GM23248 (cell line): ENCODE measurements at places on chromosomes 4 and X. TPM values are rescaled to one million over a fixed set of nuclear protein-coding genes. Genes with fewer than 3 reads are reported as not detected.

The ATP10D gene
- total RNA-seq, result 41.9 and 45.4 TPM in 2 replicates

The VCX2 gene
- not detected in 2 replicates for total RNA-seq

The NAA15 gene
- 29.2 and 30.1 TPM in 2 replicates for total RNA-seq

The GPR82 gene
- total RNA-seq, result not detected in 2 replicates

The ZCCHC18 gene
- total RNA-seq, result 1.4 TPM in 1 of 2 replicates, not detected in the other

The AREG gene
- 0.97 TPM in 1 of 2 replicates, not detected in the other for total RNA-seq

The GLUD2 gene
- 0.97 and 1.6 TPM in 2 replicates for total RNA-seq

The BRS3 gene
- not detected in 2 replicates for total RNA-seq

The NSG1 gene
- total RNA-seq, result 0.86 TPM in 1 of 2 replicates, not detected in the other

The GAGE10 gene
- total RNA-seq, result not detected in 2 replicates

The NXF3 gene
- 13.6 and 31.4 TPM in 2 replicates for total RNA-seq

GRCh38 chr4:139493176-139493575, 39.3 kb downstream of the RAB33B start:
- no peak for DNase-seq

GRCh38 chrX:68183612-68184214, 249.6 kb downstream of the OPHN1 start:
- peak; percentile 51 for DNase-seq

DNA sequence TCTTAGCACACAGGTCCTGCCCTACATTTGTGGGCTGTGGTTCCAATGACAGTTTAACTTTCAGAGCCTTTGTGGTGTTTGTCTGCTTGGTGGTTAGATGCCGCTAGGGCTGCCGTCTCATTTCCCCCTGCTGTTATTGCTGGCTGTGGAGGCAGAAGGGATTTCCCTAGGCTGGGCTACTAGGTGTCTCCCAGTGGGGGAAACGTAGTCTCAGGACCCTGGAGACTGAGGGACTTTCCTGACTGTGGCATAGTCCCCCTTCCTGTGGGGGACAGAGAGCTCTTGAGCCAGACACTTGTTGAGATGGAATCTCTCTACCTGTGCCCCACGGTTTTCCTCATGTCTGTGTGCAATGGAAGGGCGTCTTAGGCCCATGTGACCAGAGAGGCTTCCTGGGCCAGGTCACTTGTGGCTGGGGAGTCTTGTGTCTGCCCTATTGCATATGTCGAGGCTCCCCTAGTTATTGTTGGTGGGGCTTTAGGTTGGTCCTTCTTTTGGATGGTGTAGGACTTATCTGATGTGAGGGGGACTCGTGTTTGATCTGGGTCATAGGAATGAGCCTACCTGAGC, 68.2 kb downstream of the ARHGAP10 start:
- DNase-seq, result no peak

GRCh38 chr4:152304220-152304619, 231.7 kb downstream of the FBXW7 start:
- peak; percentile 57 for DNase-seq

DNA sequence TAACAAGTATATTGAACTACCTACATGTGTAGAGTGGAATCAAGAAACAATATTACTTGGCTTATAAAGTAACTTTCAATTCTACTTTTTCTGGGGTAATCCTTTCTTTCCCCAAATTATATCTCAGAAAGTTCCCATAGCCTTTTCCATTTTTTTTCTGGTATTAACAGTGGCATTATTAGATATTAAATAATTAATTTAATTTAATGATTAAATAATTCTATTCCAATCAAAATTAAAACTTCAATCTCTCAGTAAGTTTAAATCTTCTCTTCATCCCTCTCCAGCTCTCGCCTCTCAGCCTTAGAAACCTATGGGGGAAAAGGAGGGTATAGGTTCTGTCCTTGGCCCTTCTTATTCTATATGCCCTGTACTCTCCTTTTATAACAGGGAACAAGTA, 262.4 kb downstream of the INPP4B start:
- DNase-seq, result no peak

DNA sequence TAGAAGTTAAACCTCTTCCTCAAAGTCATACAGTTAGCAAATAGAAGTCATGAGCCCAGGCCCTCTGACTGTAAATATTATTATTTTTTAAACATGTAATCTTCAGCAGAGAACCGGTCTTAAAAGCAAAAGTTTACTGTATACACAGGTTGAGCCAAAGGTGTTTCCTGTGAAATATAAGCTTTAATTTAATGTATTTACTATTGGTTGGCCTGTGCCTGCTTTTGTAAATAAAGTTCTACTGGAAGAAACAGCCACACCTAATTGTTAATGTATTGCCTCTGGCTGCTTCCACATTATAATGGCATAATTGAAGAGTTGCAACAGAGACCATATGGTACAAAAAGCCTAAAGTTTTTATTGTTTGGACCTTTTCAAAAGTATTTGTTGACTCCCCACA, 61.0 kb upstream of the PRDM8 start:
- no peak for DNase-seq

DNA sequence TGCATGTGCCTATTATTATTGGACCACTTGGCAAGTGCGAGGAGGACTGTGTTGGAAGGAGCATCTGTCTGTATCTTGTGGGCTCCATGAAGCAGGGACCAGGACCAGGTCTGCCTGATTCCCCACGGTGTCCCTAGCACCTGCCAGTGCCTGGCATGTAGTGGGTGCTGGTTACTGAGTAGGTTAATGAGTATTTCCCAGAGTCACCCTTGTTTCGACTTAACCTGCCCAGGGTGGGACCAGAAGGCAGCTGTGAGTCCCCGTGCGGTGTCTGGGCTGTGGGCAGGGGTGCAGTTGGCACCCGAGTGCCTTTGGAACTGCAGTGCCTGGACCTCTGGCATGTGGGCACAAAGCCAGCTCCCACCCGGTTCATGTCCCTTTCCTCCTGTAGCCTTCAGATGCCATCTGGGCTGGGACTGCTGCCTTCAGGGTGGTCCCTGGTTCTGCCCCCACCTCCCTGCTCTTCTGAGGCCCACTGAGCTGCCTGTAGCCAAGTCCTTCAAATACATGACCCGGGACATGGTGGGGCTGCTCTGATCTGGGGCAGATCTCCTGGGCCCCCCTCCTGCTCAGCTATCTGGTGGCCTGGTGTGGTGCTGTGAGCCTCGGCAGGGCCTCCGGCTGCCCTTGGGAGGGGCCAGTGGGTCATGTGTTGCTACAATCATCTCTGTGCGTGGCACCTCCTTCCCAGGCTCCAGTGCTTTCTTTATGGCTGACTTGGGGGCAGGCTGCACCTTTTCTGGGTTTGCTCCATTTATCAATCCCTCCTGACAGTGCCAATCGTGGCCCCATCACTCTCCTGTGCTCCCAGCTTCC, 53.0 kb upstream of the SORCS2 start:
- no peak for DNase-seq

GRCh38 chr4:66681962-66682361, 863.3 kb downstream of the CENPC start:
- DNase-seq, result no peak

GRCh38 chr4:15875663-15876460, 62.7 kb downstream of the FGFBP1 start:
- DNase-seq, result no peak

DNA sequence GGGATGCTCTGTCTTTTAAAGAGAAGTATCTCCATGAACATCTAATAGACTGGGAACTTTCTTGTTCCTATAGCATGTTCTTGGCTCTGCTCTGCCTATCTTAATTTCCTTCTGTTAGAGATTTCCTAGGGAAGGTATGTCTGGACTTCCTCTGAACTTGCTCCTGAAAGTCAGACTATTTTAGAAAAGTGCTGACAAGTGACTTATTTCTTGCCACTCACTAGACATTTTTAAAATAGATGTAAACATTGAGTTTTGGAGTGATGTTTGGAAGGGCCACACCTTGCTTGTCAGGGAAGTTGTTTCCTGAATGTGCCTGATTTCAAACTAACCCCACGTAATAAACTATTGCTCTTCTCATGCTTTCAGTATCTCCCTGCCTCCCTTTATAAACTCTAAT, 62.4 kb upstream of the ATP8A1 start:
- DNase-seq, result no peak

GRCh38 chr4:968621-969394, 4.6 kb downstream of the DGKQ start:
- DNase-seq, result no peak

DNA sequence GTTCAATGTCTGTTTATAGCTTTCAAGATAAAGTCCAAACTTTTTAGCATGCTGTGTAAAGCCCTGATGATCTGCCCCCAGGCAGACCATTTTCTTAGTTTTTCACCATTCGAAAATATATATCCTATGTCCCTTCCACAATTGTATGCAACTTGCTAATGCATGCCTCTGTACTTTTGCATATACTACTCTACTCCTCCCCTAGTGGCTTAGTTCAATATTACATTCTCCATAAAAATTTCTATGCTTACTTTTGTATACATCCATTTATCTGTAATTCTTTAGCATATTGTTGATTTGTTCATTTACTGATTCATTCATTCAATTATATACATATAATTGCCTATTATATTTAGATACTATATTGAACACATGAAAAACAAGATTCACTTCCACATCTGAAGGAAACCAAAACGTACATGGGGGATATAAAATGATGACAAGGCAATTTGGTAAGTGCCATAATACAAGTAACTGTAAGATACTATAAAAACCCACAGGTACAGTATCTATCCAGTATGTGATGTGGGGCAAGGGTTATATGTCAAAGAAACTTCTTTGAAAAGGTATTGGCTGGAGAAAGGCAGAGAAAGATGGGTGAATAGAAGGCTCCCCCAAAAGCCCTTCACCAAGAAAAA, 902.5 kb downstream of the FAM133A start:
- no peak for DNase-seq

DNA sequence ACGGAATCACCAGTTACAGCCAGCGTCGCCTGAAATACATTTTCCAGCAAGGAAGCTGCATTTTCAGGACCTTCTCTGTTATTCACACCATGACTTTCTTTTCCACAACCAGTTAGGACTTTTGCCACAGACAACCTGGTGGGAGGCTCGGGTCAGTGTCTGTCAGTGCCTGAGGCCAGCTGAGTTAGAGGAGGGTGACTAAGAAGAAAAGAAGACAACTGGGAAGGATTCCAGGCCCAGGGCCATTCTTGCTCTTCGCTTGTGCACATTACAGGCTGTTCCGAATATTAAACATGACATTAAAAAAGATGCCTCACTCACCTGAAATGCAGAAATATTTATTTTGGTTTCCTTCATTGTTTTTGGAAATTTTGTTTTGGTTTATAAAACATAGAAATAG, 21.4 kb upstream of the CENPU start:
- DNase-seq, result peak; percentile 84

- DNase-seq, result no peak
Observed at GRCh38 chr4:66123190-66123589, 452.9 kb upstream of the EPHA5 start.

- DNase-seq, result no peak
Observed at GRCh38 chrX:118795528-118796280, 27.9 kb upstream of the ZCCHC12 start.

GRCh38 chr4:36358173-36358572, 76.8 kb downstream of the DTHD1 start:
- no peak for DNase-seq

DNA sequence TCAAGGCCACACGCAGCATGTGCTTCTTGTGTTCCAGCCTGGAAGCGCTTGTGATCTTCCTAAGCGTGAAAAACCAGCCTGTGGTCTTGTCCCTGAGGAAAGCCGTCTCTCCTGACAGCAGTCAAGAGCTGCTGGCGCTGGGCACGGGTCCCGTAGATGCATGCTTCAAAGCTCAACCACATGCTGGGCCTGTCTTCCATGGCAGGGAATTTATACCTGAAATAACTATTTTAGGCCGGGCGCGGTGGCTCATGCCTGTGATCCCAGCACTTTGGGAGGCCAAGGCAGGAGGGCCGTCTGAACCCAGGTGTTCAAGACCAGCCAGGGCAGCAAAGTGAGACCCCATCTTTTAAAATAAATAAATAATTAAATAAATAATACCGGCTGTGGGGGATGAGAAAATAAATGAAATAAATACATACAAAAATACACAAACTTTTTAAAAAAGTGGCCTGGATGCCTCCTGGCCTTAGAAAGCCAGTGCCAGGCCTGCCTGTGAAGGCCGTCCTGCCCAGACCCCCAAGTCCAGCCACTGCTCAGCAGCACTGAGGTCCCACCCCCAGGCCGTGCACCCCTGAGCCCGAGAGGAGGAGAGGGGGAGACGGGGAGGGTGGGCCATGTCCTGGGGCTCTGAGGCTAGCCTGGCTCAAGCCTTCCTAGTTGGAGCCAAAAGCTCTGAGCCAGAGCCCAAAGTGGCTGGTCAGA, 10.4 kb downstream of the LRPAP1 start:
- no peak for DNase-seq

GRCh38 chr4:7024336-7024890, 18.8 kb upstream of the TADA2B start:
- DNase-seq, result no peak

DNA sequence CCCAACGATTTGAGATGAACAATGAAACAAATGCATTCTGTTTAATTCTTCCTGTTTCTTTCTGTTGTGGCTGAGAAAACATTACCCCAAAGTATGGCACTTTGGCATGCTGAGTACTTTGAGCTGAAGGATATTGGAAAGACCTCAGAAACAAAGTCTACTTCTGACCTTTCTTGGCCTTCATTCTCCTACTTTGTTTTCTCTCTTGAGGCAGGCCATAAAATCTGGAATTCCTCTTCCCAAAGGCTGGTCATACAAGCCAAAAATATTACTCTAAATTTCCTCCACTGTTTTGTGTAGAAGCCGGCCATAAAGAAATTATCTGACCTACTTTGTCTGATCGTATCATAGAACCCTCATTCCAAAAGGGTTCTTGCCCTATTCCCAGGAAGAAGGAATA, 1048.2 kb downstream of the TECRL start:
- no peak for DNase-seq

- DNase-seq, result no peak
Observed at GRCh38 chr4:164997941-164998340, 20.5 kb upstream of the TRIM61 start.

- no peak for DNase-seq
Observed at GRCh38 chr4:15809466-15809865, 31.3 kb downstream of the CD38 start.

- DNase-seq, result no peak
Observed at GRCh38 chr4:181579486-181579885, 663.7 kb upstream of the TENM3 start.

DNA sequence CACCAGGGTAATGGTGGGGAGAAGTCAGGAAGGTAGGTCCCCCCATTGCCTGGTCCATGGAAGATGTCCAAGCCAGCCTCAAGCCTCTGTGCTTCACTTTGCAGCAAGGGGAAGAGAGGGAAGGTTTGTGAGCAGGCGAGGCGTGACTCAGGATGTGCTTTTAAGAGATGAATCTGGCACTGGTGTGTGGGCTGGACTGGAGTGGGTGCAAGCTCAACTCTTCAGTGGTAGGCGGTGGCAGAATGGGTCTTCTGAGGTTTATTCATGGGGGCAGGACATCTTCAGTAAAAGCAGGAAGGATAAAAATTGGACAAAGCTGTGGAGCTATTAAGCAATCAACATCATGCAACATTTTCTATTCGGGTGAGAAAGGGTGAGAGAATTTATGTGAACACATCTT, 19.4 kb downstream of the GPM6B start:
- no peak for DNase-seq

DNA sequence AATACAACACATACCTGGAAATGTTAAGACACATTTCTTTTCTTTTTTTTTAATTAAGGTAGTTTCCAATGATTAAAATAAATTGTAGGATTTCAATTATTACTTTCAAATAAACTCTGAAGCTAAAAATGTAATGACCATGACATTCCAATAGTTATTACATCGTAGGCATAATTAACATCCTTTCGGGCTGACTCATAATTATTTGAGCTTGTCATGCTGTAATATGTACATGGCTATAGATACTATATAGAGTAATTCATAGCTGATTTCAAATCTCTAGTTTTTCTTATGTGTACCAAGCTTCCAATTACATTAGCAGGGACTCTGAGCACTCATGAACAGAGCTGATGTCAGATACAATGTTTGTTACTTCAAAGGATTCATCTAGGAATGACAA, 125.7 kb upstream of the GABRG1 start:
- DNase-seq, result peak; percentile 6
